ENCODE measurements at places on chromosomes 16 and 17.

- peak; percentile 55 for DNase-seq
Measured at GRCh38 chr17:5585836-5586521, 1.7 kb upstream of the NLRP1 start.

DNA sequence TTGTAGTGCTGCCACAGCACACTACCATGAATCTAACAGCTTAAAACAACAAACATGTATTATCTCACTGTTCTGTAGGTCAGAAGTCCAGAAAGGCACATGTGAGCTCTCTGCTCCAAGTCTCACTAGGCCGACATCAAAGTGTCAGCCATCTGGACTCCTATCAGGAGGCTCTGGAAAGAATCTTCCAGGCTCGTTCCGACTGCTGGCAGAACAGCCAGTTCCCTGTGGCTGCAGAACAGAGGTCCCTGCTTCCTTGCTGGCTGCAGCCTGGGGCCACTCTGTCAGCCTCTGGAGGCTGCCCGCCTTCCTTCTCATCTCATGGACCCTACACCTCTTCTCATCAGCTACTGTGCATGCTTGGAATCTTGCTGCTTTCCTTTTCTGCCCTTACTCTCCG is 168.9 kb downstream of the CBLN1 start:
- no peak for DNase-seq

DNA sequence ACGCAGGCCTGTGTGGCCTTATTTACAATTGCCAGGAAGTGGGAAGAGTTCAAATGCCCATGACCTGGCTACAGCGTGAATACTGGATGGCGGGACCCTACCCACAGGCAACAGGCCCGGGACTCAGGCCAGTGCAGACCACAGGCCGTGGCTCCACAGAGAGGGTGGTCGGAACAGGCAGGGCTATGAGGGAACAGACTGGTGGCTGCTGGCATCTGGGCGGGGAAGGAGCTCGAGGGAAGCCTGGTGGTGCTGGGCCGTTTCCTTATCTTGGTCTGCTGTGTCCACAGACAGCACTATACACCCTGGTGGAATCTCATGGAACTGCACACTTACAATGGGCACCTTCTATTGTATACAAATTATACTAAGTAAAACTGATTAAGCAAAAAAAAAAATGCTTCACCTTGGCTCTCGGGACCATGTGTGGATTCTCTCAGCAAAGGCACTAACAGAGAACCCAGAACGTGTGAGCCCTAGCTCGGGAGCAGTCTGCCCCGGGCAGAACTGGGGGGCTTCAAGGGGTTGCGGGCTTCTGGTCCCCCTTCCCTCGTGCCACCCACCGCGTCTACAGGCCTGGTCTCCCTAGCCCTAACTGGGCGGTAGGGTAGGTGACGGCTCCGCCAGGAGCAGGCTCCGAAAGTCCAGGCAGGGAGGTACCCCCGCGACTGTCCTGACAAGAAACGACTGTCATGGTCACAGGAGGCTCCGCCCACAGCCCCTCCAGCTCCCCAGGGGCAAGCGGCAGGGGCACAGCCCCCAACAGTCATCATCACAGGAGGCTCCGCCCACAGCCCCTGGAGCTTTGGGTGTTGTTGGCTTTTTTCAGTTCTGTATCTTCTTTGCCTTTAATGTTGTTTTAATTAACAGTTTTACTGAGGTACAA is 21.8 kb downstream of the CEP131 start:
- DNase-seq, result peak; percentile 63

- no peak for DNase-seq
Measured at GRCh38 chr16:80065541-80065940, 465.0 kb upstream of the MAF start.

DNA sequence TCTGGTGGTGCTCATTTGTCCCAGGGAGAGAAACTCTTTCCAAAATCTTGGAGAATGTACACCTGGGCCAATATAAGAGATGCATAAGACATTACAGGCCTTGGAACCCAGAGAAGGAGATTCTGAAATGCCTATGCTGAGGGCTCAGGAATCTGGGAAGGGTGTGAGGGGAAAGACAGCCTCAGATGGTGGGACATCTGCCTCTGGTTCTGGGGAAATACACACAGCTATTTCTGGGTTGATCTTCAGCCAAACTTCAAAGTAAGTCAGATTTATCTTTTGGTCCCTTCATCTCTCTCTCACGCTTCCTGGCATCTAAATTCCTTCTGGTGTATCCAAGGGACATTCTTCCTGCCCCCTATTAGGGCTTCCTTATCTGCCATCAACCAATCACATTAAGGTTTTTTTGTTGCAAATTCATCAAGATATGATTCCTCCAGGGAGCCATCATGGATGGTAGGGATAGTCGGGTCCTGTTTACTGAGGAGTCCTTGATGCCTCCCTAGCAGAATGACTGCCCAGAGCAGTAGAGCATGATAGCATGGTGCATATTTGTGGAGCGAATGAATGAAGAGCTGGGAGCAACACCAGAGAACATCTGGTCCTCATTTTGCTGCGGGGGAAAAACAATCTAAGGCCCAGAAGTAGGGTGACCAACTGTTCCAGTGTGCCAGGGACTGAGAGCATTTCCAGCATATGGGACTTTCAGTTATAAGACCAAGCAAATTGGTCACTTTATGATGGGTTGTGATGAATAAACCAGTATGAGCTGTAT is 35.7 kb upstream of the DYNLL2 start:
- DNase-seq, result no peak

DNA sequence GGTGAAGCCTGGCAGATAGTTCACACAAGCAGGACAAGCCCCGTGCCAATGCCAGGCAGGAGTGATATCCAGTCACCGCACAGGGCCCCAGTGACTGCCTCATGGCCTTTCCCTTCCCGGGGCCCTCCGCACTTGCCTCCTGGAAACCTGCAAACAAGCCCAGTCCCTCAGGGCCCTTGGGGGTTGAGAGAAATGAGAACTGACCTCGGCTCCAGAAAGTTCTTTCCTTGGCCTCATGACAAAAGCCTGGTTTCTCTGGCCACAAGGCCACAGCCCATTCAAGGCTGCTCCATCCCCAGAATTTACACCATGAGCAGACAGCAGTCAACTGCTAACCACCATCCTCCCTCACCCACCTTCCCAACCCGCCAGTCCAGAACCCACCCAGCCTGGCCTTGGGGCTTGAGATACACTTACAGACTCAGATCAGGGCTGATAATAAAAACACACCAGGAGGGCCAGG is 77.6 kb downstream of the CCDC182 start:
- no peak for DNase-seq

DNA sequence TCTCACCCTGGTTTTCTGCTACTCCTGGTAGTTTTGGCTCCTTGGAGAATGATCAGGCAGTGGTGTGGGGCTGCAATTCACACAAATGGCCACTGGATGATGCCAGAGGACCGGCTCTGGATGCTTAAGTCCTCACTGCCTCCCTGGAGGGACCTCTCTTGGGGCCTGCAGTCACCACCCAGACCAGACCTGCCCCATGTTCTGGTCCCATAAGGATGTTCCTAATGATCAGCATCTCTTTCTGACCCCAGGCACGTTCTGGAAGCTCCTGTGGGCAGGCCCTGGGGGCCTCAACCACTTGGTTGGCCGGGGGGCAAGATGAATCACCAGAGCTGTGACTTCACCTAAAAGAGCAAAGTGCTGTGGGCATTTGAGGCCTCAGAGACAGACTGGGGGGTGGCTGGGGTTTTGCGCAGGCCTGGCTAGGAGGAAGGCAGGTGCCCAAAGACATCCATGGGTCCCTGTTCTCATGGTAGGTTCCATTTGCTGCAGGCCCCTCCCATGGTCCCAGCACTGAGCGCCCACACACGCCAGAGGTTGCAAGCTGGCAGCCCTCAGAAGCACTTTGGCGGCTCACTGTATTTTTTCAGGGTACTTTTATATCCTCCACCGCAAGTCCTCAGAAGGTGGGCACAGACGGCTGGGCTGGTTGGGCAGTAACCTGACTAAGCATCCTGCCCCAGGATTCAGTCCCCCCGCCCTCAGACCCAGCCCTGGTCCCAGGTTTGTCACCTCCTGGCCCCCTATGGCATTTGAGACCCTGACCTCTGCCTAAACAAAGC is 53.2 kb downstream of the NT5M start:
- DNase-seq, result peak; percentile 61

GRCh38 chr17:20263595-20263994 is 203.7 kb downstream of the LGALS9B start:
- DNase-seq, result no peak

DNA sequence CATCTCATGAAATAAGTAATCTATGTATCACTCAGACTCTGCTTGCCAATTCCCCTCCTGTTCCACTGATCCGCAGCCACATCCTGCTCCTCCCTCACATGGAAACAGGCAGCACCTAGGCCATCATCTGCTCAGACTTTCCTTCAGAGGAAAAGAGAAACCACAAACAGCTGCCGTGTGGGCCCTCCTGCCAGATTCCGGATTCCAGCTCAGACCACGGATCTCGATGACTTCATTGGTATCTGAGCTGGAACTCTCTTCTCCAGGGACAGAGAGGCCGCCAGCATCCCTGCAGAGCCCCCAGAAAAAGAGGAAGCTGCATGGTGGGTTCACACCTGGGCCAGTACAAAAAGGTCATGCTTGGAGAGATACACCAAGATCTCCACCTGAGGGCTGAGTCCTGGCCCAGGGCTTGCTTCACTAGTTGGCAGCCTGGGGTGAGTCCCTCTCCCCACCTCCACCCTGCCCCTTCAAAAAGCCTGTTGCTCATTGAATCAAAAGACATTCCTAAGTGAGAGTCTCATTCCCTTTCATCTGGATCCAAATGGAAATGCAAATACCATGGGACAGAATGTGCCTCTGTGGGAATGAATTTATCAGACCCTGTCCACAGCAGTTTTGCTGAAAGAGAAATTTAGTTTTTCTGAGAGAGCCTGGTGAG is 47.2 kb downstream of the HOXB1 start:
- DNase-seq, result peak; percentile 100

DNA sequence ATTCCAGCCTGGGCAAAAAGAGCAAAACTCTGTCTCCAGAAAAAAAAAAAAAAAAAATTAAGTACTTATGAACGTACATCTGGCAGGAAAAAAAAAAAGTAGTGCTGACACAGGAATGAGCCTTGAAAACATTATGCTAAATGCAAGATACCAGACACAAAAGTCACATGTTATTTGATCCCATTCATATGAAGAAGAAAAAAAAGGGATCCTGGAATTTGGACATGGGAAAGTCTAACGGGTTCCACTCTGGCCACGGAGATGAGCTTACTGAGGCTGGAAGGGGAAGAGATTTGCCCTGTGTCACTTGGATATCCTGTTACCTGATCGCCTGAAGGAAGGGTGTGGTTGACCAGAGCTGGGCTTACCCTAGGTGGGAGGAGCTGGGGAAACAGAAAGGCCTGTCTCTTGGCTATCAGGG is 251.9 kb downstream of the PARN start:
- no peak for DNase-seq

GRCh38 chr17:205148-205669 is 23.8 kb upstream of the DOC2B start:
- no peak for DNase-seq

GRCh38 chr17:61331178-61331577 is 68.5 kb upstream of the TBX2 start:
- DNase-seq, result no peak

DNA sequence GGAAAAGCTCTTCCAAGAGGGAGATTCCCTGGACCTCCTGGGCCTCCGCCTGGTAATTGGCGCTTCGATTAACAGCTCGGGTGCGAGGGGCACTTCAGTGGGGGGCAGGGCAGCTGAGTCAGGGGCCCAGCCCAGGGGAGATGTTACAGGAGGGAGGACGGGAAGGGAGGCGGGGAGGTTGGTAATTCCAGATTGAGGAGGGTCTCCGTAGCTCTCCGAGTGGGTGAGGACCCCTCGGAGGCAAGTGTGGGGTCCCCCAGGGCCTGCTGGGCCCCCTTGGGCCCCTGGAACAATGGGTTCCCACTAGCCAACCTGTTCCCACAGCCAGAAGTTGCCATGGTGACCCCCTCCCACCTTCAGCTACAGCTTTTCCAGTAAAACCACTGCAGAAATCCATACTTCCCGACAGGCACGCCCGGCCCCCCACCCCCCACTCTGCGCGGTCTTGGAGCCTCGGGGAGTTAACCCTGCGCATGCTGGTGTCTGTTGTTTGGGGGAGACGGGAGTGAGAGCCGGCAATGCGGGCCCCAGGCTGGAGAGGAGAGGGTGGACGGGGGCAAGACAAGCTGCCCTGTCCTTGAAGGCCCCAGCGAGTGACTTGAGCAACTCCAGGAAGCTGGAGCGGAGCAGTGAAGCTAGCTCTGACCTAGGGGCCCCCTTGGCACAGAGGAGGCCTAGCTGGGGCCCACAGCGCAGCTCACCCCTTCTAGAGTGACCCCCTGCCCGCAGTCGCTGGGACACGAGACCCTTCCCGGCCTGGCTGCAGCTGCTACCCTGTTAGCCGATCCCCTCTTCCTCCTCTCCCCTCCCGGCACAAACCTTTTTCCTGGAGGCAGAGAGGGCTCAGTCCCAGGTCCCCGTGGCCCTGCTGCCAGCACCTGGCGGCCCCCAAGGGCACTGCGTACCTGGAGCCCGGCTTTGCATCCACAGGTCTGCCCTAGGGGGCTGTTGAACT is 37.8 kb downstream of the TMEM235 start:
- DNase-seq, result no peak

DNA sequence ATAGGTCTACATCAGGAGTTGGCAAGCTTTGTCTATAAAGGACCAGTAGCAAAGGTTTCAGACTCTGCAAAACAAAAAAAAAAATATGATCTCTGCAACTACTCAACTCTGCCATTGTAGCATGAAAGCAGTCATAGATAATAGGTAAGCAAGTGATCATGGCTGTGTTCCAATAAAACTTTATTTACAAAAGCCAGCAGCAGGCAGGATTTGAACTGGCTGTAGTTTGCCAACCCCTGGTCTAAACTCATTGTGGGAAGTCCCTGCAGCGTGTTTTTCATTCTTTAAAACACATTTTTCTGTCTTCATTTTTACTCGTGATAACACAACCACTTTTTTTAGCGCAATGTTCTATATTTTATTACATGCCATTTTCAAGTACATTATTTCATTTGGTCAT is 127.5 kb upstream of the COX10 start:
- no peak for DNase-seq

DNA sequence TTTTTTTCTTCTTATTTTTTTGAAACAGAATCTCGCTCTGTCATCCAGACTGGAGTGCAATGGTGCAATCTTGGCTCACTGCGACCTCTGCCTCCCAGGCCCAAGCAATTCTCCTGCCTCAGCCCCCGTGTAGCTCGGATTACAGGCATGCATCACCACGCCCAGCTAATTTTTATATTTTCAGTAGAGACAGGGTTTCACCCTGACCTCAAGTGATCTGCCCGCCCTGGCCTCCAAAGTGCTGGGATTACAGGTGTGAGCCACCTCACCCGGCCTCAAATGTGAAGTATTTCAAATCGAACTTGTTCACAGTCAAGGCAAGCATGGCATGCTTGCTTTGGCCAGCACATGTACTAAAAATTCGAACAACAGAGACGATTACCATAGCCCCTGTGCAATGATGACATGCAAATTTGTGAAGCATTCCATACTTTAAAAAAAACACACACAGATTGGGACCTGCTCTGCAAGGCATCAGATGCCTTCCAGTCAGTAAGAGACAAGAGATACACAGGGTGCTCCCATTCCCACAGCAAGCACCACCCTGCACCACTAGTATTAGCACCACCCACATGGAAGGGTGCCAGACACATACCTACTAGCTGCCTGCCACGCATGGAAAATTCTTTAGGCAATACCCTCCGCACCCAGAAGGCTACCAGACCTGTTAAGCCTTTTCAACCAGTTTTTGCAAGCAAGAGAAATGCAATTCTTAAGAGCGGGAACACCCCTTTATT is 47.2 kb downstream of the ANKRD11 start:
- peak; percentile 51 for DNase-seq

- DNase-seq, result no peak
Measured at GRCh38 chr16:30112197-30113030, 923 bp downstream of the GDPD3 start.

- no peak for DNase-seq
Measured at GRCh38 chr17:74922694-74923537, at the start of gene USH1G. TSS of gene USH1G (minus strand) at chr17:74923255. CDS start at chr17:74923073, 182 bp downstream.

GRCh38 chr16:4115209-4115948 is 863 bp downstream of the ADCY9 start:
- peak; percentile 17 for DNase-seq

All from kidney glomerular epithelial cell (primary cell).